Neuronal stem cell (in vitro differentiated cells): ENCODE measurements at places on chromosomes 2 and 18.

- DNase-seq: no peak
Measured at GRCh38 chr2:46151577-46151976, 145.6 kb upstream of the EPAS1 start.

GRCh38 chr2:64823794-64824193, 165.4 kb upstream of the SLC1A4 start:
- DNase-seq: no peak

- DNase-seq: peak; percentile 61
Measured at GRCh38 chr2:111898703-111899514, 502 bp downstream of the MERTK start.

DNA sequence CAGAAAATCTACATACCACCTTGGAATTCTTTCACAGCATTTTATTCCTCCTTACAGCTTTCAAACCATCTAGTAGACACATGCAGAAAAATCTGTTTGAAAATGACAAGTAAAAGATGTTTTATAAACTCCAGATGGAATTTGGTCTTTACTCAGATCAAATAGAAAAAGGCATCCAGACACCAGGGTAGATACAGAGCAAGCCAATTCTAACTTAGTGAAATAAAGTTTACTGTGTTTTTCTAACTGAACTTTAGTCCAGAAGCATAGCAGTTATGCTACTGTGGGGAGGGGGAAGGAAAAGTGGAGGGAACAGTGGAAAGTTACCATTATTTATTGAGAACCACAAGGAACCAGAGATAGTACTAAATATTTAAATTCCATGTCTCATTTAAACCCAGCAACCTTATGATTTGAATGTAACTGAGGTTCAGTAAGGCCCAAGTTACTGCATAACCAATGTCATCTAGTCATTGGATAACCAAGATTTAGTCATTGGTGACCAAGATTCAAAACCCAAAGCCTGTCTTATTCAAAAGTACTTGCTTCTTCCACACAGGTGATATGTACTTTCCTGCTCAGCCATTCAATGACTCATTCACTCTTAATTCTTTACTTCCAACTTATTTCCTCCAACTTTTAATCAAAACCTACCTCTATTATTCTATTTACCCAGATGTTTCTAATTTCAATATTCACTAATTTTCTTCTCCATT, 57.7 kb downstream of the RAD51AP2 start:
- DNase-seq: no peak

DNA sequence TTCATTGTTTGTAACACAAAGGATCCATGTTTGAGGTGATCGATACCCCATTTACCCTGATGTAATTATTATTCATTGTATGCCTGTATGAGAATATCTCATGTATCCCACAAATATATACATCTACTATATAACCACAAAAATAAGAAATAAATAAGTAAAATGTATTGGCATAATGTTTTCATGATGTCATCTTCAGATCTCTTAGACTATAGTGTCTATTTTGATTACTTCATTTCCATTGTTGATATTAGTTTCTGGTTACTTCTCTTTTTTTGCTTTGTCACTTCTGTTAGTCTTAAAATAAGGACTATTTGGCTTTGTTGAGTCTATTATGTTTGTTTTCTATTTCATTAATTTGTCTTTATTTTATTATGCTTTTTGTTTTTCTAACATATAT, 109.7 kb downstream of the SLC39A10 start:
- no peak for DNase-seq

GRCh38 chr2:237642038-237642734, 14.8 kb downstream of the LRRFIP1 start:
- DNase-seq: no peak

DNA sequence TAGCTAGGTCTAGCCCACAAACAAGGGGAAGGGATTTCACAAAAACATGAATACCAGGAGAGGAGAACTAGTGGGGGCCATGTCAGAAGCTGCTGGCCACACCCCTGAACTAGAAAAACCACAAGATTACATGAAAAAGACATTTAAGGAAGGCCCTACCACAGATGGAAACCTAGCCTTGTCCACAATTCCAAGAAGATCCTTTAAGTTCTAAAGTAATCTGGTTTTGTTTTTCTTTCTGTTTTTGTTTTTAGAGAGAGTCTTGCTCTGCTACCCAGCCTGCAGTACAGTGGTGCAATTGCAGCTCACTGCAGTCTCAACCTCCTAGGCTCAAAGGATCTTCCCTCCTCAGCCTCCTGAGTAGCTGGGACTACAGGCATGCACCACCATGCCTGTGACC, 34.2 kb upstream of the CAB39 start:
- no peak for DNase-seq
